Gastrocnemius medialis (tissue), 4 donors: ENCODE measurements at places on chromosomes 7 and 10. TPM values are rescaled to one million over a fixed set of nuclear protein-coding genes. Genes with fewer than 3 reads are reported as not detected.

GPC2 gene
- 4.0 TPM for total RNA-seq

FAM25C gene
- total RNA-seq, result not detected

HABP2 gene
- 0.60 TPM for total RNA-seq

OR13A1 gene
- total RNA-seq, result not detected

- H3K27me3 ChIP-seq, result no peaks in the 10 kb centered on the region
- no peaks in the 10 kb centered on the region for H3K4me1 ChIP-seq
- no peak overlapping the region for H3K4me3 ChIP-seq
- no peak for DNase-seq
Measured at GRCh38 chr10:86287110-86287793, 79.3 kb downstream of the GRID1 start.

DNA sequence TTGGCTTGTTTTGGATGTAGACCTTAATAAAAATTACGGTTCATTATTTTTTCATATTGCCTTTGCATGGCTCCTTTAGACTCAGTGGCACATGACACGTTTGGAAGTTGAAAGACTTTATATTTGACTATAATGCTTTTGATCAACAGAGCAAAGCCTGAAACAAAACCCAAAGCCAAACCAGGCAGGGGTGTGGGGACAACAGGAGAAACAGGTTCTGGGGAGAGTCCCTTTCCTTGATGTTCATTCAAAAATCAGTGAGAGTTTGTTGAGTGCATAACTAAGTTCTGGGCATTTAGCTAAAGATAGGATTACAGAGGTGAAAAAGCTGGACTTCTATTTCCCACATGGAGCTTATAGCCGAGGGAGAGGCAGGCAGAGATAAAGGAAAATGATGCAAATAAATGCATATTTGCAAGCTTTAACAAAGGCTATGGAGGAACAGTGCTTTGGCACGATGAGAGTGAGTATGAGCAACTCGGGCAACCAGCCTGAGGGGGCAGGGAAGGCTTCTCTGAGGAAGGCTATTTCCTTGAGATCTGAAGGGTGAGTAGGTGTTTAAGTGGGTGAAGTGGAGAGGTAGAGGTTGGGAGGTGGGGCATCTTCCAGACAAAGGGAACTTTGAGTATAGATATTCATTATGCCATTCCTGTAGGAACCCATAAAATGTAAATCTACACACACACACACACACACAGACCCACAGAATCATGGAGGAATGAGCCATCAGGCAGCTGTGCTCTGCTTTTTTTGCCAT, 34.5 kb upstream of the PDZD8 start:
- DNase-seq, result no peak
- H3K36me3 ChIP-seq, result no peaks in the 10 kb centered on the region
- no peak overlapping the region for H3K4me3 ChIP-seq
- H3K4me1 ChIP-seq, result no peaks in the 10 kb centered on the region
- no peak overlapping the region for H3K27ac ChIP-seq

- no peaks in the 10 kb centered on the region for H3K4me1 ChIP-seq
- H3K4me3 ChIP-seq, result no peak overlapping the region
- no peak for DNase-seq
- H3K36me3 ChIP-seq, result no peaks in the 10 kb centered on the region
Measured at GRCh38 chr7:156309016-156309620, 331.5 kb upstream of the RNF32 start.
